ENCODE measurements at places on chromosomes 5 and 9.
A peak's percentile ranks its signal among the peaks of the same experiment; 100 is the strongest.

DNA sequence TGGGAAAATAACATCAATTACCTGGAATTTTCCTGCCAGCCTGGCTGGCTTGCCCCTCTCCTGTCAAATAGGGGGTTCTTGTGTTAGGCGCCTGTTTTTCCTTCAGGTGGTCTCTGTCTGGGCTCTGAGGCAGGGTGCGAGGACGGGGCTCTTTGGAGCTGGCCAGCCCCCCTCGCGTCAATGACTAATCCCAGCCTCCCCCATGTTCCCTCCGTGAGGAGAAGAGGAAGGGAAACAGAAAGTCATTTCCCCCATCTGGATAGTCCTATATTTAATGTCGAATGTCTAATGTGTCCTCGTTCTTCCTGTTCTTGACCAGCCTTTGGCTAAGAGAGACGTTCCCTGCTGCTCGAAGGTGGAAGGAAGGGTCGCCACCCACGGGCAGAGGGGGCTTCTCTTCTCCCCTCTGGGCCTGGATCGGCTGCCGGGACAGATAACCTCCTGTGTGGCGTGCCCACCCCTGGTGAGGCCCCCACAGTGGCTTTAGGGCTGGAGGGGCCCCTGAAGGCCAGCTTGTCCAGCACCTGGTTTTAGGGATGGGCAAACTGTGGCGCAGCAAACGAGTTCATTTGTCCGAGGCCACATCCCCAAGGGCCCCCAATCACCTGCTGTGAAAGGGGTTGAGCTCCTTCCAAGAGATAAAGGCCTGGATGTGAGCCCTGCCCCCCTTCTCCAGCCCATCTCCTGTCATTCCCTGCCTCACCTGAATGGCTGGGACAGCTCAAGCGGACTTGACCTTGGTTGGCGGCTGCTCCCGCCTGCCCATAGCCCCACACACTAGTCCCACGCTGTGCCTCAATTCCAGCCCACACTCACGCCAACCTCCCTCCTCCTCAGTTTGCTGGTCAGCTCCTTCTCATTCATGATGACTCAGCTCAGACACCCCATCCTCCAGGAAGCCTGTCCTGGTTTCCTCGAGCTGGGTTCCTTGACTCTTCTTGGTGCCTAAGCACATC is 35.9 kb upstream of the UNC5A start:
- DNase-seq, result no peak

DNA sequence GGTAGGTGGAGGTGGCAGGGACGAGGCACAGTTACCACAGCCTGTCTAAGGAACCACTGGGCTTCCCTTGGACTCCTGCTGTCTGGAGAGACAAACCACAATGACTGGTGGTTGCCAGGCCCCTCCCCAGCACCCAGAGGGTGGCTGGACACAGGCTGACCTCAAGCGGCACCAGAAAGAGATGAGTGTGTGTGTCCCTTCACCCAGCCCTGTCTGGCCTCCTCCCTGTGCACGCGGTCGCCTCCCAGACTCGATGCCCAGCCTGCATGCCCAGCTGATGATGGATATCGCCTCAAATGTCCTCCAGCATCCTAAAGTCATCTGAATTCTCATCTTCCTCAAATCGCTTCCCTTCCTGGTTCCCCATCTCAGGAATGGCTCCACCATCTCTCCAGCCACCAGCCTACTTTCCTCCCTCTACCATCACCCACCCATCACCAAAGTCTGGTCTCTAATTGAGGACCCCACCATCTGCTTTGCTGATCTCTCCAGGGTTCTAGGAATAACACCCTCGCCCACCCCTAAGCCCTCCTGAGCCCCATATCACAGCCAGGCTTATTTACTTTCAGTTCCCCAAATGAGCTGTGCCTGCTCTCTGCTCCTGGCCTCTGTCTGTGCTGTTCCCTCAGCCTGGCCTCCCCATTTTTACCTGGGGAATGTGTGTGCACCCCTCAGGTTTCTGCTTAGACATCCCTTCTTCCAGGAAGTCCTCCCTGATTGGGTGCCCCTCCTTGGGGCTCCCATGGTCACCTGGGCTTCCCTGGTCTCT is 52.5 kb upstream of the GGTA1 start:
- DNase-seq, result peak; percentile 34

DNA sequence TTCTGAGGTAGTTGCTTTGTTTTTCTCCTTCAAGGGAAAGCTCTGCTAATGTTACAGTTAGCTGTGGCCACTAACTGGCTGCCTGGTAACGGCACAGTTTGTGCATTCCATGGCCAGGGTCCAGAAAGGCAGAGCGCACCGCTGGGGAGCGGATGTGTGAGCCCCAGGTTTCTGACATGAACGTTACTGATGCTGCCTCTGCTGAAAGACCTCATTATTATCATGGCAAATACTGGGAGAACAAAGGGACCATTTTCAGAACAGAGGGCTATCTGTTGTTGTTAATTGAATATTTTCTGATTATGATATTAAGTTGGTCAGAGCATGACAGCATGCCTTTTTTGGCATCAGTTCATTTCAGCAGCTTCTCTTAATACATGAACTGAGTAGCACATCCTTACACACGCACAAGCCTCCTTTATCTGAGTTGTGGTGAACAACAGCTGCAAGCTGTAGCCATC is 134.1 kb downstream of the NUDT12 start:
- DNase-seq, result no peak

GRCh38 chr5:127934791-127935256 is 148.7 kb upstream of the SLC12A2 start:
- no peak for DNase-seq

DNA sequence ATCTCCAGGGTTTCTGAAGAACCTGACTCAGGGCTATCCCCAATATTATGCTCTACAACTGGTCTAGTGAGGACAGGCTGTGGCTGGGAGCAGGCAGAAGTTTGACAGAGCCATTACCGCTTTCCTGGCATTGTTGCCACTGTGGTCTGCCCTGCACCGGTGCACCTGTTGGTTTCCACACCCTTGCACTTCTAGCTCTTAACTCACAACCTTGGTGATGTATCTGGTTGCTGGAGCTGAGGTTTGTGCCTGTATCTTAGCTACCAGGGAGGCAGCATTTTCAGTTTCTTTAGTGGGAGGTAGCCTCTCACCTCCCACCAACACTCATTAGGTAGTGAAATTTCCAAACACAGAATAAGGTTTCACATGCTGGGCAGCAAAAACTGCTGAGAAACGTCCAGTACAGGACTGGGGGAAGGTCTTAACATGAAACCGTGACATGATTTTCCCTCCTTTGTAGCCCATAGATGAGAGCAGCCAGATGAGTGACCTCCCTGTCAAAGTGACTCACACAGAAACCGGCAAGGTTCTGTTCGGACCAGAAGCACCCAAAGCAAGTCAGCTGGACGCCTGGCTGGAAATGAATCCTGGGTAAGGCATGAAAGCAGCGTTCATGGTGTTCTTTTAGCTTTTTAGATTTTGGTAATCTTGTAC is 57.7 kb downstream of the SMARCA2 start:
- DNase-seq, result no peak

GRCh38 chr9:76185432-76185831 is 208.8 kb downstream of the RFK start:
- DNase-seq, result no peak

DNA sequence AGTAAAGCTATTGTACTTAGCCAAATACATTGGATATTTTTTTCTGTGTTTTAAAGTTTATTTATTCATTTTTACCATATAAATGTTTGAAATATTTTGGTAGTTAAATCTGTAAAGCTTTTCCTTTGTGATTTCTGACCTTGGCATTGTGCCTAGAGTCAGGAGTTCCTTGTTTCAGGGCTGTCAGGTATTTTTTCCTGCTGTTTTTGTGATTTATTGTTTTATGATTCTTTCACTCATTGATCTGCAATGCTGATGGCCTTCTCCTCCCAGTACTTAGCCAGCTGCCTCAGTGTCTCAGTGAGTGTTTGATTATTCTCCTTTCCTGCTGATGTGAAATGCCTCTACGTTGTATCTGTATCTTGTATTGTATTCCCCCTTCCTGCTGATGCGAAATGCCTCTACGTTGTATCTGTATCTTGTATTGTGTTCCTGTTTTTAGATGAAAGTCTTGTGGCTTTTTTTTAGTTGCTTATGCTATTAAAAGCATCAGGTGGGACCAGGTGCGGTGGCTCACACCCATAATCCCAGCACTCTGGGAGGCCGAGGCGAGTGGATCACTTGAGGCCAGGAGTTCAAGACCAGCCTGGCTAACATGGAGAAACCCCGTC is 61.0 kb downstream of the EHMT1 start:
- no peak for DNase-seq

DNA sequence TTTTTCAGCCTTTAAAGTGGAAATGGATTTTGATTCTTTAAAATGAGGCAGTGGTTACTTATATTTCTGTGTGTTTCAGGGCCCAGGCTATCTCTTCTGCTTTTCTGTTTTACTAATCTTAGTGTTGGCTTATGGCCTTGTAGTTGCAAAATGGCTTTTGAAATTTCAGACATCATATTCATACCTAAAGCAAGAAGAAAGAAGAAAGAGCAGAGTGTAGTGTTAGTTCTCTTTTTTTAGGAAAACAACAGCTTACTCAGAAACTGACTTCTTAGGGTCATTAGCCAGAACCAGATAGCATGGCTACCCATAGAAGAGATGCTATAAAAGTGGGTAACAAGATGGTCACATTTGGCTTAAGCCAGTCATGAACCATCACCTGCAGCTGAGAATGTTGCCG is 20.9 kb downstream of the ZBED3 start:
- no peak for DNase-seq

- peak; percentile 57 for DNase-seq
Observed at GRCh38 chr9:20884985-20885593, 146.4 kb downstream of the HACD4 start.

GRCh38 chr9:70635790-70636189 is 221.3 kb upstream of the KLF9 start:
- DNase-seq, result no peak

DNA sequence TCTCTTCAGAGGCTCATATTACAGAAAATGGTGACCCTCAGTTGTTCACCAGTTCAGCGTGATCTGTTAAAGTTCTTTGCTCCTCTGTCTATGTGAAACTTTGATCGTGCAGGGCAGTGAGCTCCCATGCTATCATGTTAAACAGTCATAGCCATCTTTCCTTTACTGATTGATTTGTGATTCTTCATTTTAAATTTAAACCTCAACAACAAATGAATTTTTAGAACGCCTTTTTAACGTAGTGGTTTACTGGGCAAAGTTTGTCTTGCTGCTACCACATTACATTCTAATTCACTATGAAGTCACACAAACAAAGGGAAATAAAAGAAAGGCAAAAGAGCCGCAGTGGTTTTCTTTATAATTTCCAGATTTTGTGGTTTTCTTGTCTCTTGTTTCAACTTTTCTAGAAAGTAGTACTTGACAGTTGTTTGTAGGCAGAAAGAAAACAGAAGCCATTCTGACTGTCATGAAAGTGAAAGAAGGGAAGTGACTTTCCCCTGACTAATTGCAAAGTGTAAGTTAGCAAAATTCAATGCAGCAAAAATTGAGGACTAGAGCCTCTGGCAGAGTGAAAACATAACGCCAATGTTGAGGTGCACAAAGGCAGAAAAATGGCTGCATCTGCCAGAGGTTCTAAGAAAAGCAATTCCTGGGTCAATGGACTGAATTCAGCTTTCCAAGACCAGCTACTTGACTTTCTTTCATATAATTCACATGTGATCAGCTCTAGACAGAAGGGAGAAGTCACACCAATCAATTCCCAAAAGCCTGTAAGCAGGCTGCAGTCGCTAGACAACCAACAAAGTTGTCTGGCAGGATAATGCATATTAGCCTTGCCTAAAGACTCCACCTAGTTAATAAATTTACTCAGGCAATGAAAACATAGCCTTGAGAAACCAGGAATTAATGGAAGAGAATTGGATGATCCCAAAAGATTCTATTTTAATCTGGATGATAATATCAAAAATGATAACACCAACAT is 7.1 kb upstream of the IFNA6 start:
- peak; percentile 42 for DNase-seq

GRCh38 chr5:125476901-125477585 is 730.6 kb upstream of the ZNF608 start:
- no peak for DNase-seq

DNA sequence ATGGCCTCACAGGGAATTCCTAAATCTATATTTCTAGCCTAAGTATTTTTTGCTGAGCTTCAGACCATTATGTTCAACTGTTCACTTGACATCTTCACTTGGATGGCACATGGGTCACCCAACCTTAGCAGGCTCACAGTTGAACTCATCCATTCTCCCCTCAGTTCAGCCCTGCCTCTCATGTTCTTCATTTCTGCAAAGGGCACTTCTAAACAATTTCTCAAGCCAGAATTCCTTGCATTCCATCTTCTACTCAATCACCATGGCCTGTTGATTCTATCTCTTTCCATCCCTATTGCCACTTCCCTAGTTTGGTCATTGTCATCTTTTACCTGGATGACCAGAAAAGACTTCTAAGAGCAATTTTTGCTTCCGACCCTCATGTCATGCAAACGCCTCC is 7.3 kb upstream of the RGS3 start:
- no peak for DNase-seq

- peak; percentile 74 for DNase-seq
Observed at GRCh38 chr9:128724744-128725211, 851 bp upstream of the ZDHHC12 start.

DNA sequence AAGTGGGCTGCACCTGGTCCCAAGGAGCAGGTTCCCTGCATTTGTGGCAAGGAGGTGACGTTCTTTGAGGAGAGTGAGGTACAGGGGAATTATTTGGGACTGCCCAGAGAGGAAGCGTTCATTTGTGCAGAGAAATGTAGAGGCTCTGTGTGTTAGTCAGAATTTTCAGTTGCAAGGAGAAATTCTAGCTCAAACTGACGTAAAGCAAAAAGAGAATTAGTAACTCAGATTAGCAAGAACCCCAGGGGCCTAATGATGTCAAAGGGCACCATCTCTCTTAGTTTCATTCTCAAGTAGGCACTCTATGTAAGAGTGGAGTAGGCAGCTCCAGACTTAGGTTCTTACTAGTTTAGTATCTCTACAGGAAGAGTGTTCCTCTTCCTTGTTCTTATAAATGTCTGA is 2.4 kb upstream of the TXN start:
- no peak for DNase-seq

GRCh38 chr5:66306105-66306843 is 162.2 kb downstream of the SREK1 start:
- peak; percentile 66 for DNase-seq

- DNase-seq, result no peak
Observed at GRCh38 chr5:62154758-62155157, 151.2 kb upstream of the KIF2A start.

GRCh38 chr5:118042076-118042475 is 946.3 kb downstream of the DTWD2 start:
- no peak for DNase-seq
